ENCODE measurements at places on chromosomes 4 and X. TPM values are rescaled to one million over a fixed set of nuclear protein-coding genes. Genes with fewer than 3 reads are reported as not detected.

AREG gene
- 1,402 TPM for total RNA-seq

RHOXF2 gene
- not detected for total RNA-seq

FGFR3 gene
- total RNA-seq = 2.5 TPM

CPLX1 gene
- 3.5 TPM for total RNA-seq

DMRTC1 gene
- not detected for total RNA-seq

DLG3 gene
- total RNA-seq = 20.1 TPM

GPRIN3 gene
- not detected for total RNA-seq

SAGE1 gene
- total RNA-seq = not detected

CCDC110 gene
- 0.47 TPM for total RNA-seq

WFS1 gene
- total RNA-seq = 62.4 TPM

TNMD gene
- total RNA-seq = not detected

ASB9 gene
- total RNA-seq = 0.68 TPM

DNA sequence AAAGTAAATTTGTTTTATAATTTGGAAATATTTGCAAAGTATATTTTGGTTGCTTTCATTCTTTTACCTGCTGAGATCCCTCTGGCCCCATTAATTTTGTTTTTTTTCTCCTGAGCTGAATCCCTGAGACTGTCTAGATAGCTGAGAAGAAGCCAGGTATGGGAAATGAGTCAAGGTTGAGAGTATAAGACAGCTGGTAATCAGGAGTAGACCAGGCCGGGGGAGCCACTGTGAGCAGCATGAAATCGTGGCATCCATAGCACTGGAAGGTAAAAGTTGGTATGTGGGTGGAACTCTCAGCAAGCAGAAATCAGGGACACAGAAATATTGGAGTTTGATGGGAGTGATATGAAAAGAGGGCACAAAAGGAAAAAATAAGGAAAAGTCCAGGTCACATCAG, 164.5 kb downstream of the FHIP1A start:
- DNase-seq = no peak

DNA sequence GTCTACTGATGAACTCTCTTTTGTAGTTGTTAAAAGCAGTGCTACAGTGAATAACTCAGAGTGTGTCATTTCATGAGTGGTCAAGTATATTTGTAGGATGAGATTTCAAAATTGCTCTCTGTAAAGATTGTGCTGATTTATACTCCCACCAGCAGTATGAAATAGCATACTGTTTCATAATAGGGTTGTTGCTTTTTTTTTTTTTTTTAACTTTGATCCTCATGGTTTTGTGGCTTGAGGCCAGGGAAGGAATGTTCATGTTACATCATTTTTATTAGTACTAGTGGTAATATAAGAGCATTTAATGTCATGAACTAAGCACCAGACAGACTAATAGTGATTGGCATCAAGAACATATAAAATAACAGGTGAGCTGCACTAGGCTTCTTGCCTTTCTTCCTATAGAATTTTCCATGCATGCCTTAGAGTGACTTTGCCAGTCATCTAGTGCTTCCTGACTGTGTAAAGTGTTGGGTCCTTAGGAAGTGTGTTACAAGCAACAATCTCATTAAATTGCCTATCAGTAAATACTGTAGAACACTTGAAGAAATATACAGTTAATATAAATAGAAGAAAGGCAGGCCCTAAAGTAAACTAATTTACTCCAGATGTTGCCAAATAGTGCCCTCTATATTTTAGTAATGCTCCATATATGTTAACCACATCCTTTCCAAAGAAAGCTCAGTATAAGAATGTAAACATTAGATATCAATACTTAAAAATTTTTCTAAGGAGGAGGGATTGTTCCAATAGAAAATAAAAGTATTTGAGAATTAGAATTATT, 38.6 kb upstream of the MSMO1 start:
- DNase-seq = peak; percentile 69

- DNase-seq = peak; percentile 92
Measured at GRCh38 chr4:113446019-113446418, 315.5 kb downstream of the CAMK2D start.

- DNase-seq = no peak
Measured at GRCh38 chrX:19684311-19684710, 169.0 kb upstream of the MAP3K15 start.

GRCh38 chr4:32042486-32043247, 1322.5 kb downstream of the PCDH7 start:
- DNase-seq = no peak

GRCh38 chr4:109977854-109978501, 65.3 kb downstream of the EGF start:
- peak; percentile 47 for DNase-seq

DNA sequence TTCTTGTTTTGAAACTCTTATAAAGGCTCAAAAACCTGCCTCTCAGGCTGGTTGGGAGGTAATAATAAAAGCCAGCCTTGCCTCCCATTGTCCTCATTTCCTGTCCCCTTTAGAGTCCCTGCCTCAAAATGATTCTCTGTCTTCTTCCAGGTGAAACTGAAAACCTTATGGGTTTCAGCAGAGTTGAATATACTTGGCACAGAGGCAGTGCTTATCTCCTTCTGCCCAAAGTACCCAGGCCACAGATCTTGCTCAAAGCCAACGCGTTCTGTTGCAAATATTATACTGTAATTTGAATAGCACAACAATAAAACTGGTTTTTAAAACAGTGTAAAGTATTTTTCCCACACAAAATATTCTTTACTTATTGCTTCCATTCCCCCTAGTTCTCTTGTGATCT, 183.1 kb upstream of the GIMD1 start:
- DNase-seq = no peak

GRCh38 chrX:86047936-86048280, 550 bp upstream of the CHM start:
- DNase-seq = no peak

- no peak for DNase-seq
Measured at GRCh38 chr4:105433421-105433820, 40.4 kb downstream of the PPA2 start.

DNA sequence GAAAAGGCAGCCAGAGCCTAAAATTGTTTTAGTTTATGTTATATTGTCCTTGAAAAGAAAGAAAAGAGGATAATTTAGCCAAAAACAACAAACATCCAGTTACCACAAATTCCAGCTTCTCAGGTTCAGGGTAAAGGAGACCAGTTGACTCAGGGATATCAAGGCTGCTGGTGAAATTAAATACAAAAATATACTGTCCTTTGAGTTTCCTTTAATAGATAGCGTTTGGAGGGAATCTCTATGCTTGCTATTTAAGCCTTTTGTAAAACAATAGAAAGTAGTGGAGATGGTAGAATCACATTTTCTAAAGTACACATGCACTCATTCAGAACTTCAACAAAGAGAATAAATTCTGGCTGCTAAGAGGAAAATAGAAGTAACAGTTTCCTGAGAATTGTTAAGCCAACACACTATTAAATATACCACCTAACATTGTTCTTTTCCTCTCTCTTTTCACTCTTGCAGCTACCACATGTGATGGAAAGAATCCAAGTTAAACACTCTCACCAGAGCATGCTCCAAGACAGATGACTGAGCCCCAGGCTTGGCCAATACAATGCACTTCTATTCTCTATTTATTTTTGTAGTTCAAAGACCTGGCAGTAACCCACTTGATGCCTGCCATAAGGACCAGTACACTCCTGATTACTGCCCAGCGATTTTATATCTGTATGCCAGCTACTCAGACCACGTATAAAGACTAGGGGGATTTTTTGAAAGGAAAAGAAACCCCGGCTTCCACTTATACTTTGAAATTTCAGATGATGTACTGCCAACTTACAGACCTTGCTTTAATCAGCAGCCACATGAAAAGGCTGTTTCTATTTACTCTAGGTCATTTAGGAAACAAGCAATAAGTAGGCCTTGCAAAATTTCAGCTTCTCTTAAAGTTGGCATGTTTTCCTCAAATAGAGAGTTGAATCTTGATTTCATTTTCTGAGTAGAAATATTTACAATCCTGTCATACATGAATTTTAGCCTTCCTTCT, 756.9 kb downstream of the FAT4 start:
- DNase-seq = peak; percentile 80

DNA sequence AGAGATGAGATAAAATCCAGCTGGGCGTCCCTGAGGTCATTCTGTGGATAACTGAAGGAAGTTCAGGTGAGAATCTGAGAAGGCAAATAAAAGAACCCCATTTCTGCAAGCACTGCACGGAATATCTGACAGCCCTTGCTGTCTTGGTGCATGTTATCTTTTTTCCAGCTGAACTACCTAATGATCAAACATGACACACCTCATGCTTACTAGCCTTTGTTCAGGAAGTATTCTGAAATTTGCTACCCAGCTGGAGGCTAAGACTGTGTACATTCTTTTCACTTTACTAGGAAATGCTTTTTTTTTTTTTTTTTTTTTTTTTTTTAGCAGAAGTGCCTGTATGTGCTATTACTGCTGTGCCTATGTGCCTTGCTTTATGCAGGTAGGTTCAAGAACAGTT, 718.1 kb downstream of the SMARCA1 start:
- DNase-seq = no peak

- DNase-seq = no peak
Measured at GRCh38 chr4:152464030-152464823, 71.7 kb downstream of the FBXW7 start.

GRCh38 chrX:135543924-135544323, 23.5 kb downstream of the INTS6L start:
- peak; percentile 24 for DNase-seq

DNA sequence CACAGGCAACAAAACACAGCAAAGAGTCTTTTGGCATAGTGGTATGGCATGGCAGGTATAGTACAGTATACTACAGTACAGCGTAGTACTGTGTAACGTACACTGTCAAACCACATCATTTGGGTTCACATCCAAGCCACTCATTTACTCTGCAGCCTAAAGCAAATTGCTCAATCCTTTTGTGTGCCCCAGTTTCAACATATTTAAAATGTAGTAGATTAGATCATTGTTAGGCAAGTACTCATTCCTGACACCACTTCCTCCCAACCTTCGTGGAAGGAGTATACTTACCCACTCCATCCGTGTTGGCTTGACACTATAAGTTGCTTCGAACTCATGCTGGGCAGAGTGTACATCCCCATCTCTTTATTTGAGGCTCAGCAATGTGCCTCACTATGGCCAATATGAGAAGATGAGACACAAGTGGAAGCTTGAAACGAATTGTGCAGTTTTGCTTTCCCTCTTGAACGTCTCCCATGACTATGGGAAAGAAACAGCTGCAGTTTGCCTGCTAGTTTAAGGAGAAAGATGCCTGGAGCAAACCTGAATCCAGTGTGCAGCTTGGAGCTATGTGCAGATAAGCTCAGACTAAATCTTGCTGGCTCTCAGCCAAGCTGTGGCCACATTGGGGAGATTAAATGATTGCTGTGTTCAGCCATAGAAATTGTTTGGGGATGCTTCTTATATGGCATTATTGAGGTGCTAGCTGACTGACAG, 85.7 kb upstream of the TBL1X start:
- peak; percentile 81 for DNase-seq

DNA sequence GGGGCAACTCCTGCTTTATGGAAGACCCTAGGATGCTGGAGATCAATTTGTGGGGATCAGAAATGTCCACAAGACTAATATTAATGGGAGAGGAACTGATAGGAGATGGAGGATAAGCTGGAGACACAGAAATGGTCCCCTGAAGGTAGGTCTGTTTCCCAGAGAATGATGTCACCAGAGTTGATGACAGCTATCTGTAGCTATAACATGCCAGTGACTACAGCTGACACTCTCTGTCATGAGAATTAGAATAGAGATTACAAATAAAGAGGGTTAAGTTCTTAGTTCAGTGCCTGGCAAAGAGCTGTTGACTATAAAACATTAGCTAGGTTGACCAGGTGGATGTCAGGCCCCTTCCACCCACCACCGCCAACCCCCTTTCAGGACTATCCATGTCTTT, 9.3 kb downstream of the BST1 start:
- no peak for DNase-seq

DNA sequence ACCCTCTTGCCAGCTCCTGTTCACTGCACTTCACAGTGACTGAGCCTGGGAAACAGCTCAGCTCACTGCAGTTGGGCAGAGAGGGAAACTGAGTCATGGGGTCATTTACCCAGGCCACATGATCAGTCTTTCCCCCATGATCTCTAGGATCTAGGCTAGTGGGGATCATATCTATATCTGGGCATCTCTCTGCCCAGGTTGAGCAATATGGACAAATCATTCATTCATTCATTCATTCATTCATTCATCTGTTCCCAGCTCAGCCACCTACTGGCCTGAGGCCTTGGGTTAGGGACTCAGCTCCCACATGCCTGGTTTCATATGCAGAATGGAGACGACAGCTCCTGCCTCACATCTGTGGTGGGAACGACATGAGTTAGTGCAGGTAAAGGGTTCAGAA, 45.3 kb upstream of the HMX1 start:
- no peak for DNase-seq

DNA sequence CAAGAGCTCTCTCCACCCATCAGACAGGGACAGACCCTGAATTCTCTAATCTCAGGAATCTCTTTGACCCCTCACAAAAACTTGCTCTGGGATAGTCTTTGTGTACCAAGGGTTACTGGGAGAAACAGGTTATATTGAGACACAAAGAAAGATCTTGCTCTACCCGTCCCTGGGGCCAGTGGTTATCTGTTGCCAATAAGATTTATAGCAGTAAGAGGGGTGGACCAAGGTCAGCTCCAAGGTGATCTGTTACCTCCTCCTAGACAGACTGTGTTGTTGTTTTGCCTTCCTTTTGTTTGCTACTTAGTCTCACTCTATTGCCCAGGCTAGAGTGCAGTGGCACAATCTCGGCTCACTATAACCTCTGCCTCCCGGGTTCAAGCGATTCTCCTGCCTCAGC, 16.3 kb upstream of the ATP6AP2 start:
- no peak for DNase-seq

GRCh38 chrX:154791467-154791866, 13.8 kb downstream of the MPP1 start:
- DNase-seq = no peak

- DNase-seq = peak; percentile 48
Measured at GRCh38 chr4:143514497-143514896, 995 bp downstream of the SMARCA5 start.

DNA sequence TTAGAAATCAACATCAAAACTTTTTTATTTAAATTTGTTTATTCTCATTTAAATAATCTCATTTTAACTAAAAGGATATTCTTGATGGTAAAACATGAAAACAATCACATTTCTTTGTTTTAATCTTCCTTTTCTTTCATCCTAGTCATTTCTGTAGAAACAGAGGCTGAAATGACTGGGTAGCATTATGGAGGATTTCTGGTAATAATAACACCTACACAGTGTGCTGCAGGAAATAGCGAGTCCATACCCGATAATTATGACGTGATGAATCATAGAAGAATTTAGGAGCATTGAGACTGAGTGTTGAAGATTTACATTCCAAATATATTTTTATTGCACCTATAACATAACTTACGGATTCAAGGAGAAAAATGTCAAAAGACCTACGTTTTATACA, 31.4 kb upstream of the BBS12 start:
- peak; percentile 20 for DNase-seq

- DNase-seq = no peak
Measured at GRCh38 chr4:184503869-184504300, 29.5 kb upstream of the IRF2 start.

GRCh38 chr4:48331577-48332330, 9.6 kb upstream of the SLAIN2 start:
- peak; percentile 61 for DNase-seq

- DNase-seq = no peak
Measured at GRCh38 chrX:153302796-153303195, 18.8 kb downstream of the PNMA6F start.
